CD4-positive, alpha-beta T cell treated with Interleukin-2 at 100 ng/mL for 4 hours (primary cell): ENCODE measurements at places on chromosomes 5 and 9.

DNA sequence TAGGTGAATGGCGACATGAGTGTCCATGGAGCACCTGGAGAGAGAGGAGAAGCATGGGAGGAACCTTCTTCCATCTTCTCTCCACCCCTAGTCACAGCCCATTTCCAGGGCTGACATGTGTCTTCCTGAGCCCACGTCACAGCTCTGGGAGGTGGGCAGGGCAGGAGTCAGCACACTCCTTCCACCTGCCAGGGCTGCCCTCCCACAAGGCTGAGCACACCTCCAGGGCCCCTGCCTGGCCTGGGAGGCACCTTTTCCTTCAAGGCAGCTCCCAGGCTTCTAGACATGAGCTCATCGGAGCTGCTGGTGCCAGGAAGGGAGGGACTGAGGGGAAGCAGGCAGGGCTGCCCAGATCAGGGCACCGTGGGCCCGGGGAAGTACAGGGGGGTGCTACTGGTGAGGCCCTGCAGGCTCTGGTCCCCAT, 13.6 kb upstream of the SYNPO start:
- DNase-seq = no peak

DNA sequence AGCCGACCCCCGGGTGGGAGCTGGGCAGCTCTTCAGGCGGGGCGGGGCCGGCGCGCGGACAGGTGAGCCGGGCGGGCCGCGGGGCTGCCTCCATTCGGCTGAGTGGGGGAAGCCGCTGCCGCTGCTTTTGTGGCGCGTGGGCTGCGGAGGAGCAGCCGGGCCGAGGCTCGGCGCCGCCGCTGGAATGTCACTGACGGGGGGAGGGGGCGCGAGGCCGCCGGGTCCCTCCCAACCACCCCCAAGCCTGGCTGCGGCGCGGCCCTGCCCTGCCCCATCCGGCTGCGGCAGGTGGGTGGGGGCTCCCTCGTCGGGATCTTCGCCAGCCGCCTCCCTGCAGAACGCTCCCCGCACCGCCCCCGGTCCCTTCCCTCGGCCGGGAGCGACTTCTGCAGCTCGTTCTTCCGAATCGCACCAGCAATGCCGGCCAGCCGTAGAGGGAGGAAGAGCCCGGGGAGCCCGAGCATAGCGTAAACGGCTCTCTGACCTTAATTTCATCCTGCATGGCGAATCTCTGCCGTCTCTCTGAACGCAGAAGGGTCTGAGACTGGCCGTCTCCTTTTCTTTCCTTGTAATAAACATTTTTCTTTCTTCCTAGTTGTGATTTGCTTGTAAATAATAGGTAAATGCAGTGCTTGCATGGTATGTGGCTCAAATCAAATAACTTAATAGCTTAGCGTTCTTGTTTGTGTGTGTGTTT, 505 bp downstream of the SPTAN1 start:
- DNase-seq = peak; percentile 33

- DNase-seq = no peak
Measured at GRCh38 chr5:116436674-116437350, 137.8 kb downstream of the SEMA6A start.

GRCh38 chr5:115423541-115423940, 121.0 kb downstream of the FEM1C start:
- no peak for DNase-seq

DNA sequence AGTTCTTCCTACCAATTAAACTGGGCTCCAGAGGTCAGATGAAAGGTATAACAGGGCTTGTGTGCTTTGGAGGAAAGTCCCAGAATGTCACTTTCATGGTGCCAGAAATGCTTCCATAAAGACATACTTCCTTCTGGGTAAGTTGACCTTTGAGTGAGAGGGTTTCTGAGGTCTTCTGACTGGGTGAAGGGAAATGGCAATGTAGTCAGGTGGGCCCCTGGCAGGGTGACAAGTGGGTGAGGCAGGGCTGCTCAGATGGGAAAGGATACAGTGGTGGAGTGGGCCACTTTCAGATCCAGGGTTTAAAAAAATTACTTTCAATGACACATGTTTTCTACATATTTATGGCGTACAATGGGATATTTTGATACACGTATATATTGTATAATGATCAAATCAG, 136.5 kb upstream of the PITX1 start:
- DNase-seq = no peak

DNA sequence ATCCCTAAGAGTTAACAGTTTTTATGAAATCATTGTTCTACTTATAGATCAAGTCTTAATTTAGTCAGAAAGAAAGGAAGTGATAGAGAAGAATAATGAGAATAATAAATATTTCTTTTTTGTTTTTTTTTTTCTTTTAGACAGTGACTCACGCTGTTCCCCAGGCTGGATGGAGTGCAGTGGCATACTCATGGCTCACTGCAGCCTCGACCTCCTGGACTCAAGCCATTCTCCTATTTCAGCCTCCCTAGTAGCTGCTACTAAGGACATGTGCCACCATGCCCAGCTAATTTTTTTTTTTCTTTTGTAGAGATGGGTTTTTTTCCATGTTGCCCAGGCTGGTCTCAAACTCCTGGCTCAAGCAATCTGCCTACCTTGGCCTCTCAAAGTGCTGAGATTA, 11.0 kb downstream of the IFNA21 start:
- DNase-seq = no peak

GRCh38 chr9:92590377-92590776, 54.6 kb upstream of the ECM2 start:
- DNase-seq = no peak

DNA sequence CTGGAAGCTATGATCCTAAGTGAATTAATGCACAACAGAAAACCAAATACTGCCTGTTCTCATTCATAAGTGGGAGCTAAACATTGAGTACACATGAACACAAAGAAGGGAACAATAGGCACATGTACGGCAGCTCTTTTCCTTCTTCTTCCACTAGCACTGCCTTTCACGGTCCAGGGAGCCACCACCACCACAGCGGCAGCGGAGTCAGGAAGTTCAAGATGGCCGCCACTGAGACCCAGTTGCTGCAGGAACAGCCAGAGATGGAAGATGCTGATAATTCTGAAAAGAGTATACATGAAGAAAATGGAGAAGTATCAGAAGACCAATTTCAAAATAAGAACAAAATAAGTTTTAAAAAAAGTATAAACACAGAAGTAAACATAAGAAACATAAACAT, 39.5 kb upstream of the TNFSF15 start:
- no peak for DNase-seq

DNA sequence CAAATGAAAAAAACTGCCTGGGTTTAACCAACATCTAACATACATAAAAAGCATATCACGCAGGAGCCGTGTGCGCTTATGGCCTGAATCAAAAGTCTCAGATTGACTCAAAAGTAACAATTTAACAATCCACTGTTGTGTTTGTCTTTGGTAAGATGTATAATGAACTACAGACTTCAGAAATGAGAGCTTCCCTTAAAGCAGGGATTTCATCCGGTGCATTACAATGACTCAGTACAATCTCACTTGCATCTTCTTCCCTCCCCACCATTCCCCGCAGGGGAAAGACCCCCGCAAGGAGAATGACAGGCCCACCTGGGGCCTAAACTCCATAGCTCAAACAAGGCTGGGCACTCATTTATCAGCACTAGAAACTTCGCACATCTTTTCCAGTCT, 1.4 kb downstream of the ZFR start:
- peak; percentile 15 for DNase-seq

GRCh38 chr9:34027845-34028574, 20.7 kb downstream of the UBAP2 start:
- no peak for DNase-seq

DNA sequence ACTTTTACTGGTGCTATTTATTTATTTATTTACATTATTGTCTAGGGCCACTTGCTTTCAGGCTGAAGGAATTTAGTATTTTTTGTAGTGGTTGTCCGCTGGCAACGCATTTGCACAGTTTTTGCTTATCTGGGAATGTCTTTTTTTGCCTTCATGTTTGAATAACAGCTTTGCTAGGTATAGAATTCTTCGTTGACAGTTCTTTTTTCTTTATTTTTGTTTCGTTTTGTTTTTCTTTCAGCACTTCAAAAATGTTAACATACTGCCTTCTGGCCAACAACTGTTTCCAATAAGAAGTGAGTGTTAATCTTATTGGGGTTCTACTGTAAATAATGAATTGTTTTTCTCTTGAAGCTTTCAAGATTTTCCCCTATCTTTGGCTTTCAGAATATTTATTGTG, 252.7 kb upstream of the TARS1 start:
- no peak for DNase-seq

DNA sequence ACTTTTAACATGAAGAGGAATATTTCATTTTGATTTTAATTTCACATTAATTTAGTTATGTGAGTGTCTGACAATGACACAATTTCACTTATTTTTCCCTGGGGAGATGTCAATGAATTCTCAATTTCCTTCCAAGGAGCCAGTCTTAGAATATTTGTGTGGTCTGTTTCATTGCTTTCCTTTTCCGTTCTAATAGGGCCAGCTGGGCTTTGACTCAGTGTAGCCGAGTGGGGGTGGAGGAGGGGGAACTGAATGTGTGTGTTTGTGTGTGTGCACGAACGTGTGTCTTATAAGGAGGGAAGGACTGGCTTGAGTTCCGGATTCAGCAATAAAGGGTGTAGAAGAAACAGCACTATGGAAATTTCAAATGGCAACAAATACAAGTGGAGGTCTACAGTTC, 100.0 kb downstream of the BASP1 start:
- DNase-seq = no peak

- DNase-seq = peak; percentile 80
Measured at GRCh38 chr5:132063090-132063911, 2.8 kb downstream of the IL3 start.

DNA sequence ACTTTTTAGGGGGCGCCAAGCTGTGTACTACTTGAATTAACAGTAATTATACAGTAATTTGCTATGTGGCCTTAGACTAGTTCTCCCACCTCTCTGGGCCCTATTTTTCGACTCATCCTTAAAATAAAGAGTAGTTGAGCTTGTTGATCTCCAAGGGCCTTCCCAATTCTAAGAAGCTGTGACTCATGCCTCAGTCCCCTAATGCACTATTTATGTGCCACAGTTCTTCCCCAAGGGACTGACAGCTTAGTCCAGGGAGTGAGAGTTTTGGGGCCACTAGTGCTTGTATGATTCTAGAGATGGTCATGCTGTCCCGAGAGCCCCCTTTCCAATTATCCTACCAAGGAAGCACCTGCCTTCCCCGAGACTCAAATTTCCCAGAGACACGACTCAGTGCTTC, 149.7 kb downstream of the PAPPA start:
- DNase-seq = no peak

- DNase-seq = no peak
Measured at GRCh38 chr5:97297063-97297703, 114.1 kb upstream of the RIOK2 start.

- no peak for DNase-seq
Measured at GRCh38 chr5:54671681-54672080, 154.1 kb downstream of the SNX18 start.

- DNase-seq = no peak
Measured at GRCh38 chr5:115577329-115577728, 24.9 kb downstream of the TICAM2 start.

DNA sequence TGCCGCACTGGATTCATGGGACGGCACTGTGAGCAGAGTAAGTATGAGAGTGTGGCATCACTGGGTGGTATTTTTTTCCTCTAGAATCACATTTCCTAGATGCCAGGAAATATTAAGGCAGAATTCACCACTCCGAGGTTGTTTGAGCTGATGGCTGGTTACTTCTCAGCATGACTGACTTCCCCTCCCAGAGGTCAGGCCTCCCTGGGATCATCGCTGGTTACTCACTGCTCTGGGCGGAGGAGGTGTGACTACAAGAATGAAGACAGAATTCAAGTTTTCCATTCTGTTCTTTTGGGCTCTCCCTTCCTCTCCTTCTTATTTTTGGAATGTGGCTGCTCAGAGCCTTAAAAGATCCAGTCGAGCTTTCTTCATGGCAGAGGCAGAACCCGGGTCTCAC, 76.6 kb upstream of the PRRC1 start:
- no peak for DNase-seq

- no peak for DNase-seq
Measured at GRCh38 chr5:170536525-170536924, 32.7 kb downstream of the KCNIP1 start.

GRCh38 chr5:177472460-177473442, 683 bp downstream of the DBN1 start:
- DNase-seq = peak; percentile 51
